ENCODE measurements at places on chromosomes 5 and 9.

- DNase-seq = no peak
Observed at GRCh38 chr5:66658516-66658915, 62.3 kb downstream of the MAST4 start.

GRCh38 chr5:171785517-171785916 is at the start of gene SMIM23:
Gene SMIM23, plus strand, starts transcription at chr5:171785817. Its CDS starts 55 bp downstream, at chr5:171785872.
- DNase-seq = no peak

GRCh38 chr5:178348356-178349074 is 115.9 kb upstream of the PHYKPL start:
- no peak for DNase-seq

GRCh38 chr5:54454602-54455001 is 897 bp upstream of the HSPB3 start:
- DNase-seq = no peak

DNA sequence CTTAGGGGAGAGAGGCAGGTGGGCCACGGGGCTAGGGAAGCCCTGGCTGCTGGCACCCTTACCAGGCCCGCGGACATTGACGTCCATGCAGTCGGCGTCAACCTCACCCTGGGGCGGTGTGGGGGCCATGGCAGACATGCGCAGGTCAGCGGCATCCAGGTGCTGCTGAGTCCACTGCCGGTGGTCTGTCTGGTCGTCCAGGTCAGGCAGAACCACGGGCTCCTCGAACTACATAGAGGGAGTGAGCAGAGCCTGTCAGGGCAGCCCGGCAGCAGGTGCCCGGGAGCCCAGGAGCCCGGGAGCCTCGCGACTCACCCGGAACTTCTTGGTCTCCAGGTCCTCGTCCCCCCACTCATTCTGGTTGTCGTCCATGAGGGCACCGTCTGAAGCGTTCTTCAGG is 18.8 kb upstream of the SEC16A start:
- DNase-seq = no peak

- DNase-seq = no peak
Observed at GRCh38 chr5:157761690-157762621, 18.4 kb downstream of the LSM11 start.

- DNase-seq = no peak
Observed at GRCh38 chr9:130356033-130356432, 88.7 kb upstream of the ASS1 start.

DNA sequence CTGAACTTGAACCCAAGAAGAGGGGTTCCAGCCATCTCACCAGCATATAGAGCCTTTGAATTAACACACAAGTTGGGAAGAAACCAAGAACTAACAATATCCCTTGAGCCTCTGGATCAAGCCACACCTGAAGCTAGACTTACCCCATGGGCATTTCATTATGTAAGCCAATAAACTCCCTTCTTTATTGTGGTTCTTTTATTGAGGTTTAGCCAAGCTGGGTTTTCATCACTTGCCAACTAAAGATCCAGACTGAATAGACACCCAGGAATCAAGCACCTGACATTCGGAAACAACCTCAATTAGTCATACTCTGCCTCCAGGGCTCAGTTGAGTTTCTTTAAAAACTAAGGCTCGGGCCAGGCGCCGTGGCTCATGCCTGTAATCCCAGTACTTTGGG is 226.7 kb downstream of the AGTPBP1 start:
- DNase-seq = no peak

GRCh38 chr9:23598994-23599393 is 227.0 kb downstream of the ELAVL2 start:
- no peak for DNase-seq

GRCh38 chr5:130159968-130160367 is 255.7 kb downstream of the CHSY3 start:
- DNase-seq = no peak

DNA sequence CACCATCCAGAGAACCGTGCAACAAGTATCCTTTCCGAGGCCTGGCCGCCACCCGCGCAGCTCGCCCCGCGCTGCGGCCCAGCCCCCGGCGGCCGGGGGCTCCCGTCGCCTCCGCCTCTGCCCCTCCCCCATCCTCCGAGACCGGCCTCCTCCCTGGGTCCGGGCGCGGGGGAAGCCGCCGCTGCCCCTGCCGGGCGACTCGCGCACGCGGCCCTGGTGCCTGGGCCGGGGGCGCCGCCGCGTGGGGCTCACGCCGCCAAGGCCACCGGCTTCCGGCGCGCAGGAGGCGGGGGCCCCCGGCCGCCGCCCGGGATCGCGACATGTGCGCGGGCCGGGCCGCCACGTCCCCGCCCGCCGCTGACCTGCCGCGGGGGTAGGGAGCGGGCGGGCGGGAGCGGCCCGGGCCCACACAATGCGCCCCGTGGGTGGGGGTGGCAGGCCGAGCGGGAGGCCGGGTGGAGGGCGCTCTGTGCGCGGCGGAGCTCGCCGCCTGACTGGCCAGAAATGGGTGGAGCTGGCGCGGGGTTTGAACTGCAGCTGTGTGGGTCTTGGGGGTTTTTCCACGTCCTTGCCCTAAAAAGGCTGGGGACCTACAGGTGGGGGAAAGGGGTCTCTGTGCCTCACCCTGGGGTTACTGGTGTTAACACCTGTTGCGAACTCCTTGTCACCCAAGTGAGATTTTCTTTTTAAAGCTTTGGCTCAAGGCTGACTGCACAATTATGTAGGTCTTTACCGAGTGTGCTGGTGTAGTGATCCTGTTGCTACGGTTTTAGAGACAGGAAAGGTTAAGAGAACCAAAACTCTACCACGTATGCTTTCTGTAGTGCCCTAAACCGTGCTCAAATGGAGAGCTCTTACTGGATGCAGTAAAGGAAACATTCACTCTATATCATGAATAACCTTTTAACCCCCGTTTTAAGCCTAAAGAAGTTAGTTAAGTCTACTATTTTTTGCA is 32.3 kb downstream of the TNPO1 start:
- DNase-seq = no peak

- DNase-seq = peak; percentile 28
Observed at GRCh38 chr9:5442400-5443011, 4.8 kb upstream of the PLGRKT start.

GRCh38 chr9:1535599-1535998 is 479.5 kb upstream of the SMARCA2 start:
- DNase-seq = no peak

GRCh38 chr9:95626885-95627558 is 110.3 kb upstream of the PTCH1 start:
- DNase-seq = no peak

- DNase-seq = no peak
Observed at GRCh38 chr9:94983552-94983951, 257.1 kb downstream of the AOPEP start.

DNA sequence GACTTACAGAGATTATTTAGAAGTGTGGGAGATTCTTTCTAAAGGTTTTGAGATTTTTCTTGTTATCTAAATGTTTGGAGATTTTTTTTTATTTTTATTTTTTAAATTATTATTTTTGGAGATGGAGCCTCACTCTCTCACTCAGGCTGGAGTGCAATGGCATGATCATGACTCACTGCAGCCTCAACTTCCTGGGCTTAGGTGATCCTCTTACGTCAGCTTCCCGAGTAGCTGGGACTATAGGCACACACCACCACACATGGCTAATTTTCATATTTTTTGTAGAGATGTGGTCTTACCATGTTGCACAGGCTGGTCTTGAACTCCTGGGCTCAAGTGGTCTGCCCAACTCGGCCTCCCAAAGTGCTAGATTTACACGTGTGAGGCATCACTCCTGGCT is 694.5 kb downstream of the TLE1 start:
- no peak for DNase-seq

DNA sequence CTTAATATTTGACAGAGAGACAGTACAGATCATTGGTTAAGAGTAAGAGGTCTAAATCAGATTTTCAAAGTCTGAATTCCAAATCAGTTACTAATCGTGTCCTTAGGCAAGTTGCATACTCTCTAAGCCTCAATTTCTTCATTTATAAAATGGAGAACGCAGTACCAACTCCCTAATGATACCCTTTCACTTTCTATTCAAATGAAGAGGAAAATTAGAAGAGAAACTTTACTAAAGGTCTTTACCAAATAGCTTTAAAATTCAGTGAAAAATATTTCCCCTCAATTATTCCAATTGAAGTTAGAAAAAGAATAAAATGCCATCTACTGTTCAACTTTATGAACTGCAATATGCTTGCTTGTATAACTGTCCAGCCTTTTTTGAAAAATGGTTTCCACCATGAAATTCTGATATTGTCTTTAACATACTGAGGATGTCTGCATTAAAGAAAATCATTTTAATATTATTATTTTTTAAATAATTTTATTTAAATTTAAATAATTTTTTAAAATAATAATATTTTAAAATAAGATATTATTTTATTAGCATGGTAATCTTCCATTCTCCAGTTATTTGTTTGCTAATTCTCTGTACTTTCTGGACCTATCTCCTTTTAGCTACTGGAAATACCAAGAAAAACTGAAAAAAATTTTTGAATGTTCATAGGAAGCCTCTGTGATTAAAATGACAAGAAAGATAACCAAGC is 36.0 kb downstream of the POC5 start:
- peak; percentile 33 for DNase-seq

DNA sequence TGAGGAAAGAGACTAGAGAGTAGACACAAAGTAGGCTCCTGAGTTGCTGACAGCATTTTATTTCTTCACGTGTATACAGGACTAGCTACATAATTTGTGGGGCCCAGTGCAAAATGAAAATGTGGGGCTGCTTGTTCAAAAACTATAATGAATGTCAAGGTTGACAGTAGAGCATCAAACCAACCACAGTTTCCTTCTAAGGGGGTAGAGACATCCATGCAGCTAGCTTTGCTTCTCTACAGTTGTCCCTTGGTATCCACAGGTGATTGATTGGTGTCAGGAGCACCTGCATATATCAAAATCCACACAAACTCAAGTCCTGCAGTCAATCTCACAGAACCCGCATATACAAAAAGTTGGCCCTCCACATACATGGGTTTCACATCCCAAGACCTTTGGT is 129.6 kb downstream of the SAXO1 start:
- DNase-seq = no peak

GRCh38 chr5:176171171-176171760 is 67.0 kb upstream of the SIMC1 start:
- DNase-seq = no peak

DNA sequence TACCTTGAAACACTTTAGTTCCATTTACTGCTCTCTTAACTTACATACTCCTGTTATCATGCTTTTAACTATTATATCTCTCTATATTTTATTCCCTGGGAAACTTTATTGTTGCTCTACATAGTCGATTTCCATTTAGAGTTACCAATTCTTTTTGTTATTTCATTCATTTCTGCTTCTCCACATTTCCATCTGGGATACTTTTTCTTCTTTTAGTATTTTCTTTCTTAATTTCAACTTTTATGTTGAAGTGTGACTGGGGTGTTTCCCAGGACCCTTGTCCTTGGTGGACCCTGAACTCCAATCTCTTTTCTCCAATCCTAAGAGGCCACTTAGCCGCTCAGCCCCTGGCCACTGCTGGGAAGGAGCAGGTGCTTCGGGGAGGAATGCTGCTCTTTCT is 36.0 kb downstream of the PSD2 start:
- no peak for DNase-seq

GRCh38 chr9:107809871-107810460 is 320.4 kb upstream of the KLF4 start:
- no peak for DNase-seq

- DNase-seq = no peak
Observed at GRCh38 chr5:63483338-63483737, 478.9 kb downstream of the HTR1A start.

DNA sequence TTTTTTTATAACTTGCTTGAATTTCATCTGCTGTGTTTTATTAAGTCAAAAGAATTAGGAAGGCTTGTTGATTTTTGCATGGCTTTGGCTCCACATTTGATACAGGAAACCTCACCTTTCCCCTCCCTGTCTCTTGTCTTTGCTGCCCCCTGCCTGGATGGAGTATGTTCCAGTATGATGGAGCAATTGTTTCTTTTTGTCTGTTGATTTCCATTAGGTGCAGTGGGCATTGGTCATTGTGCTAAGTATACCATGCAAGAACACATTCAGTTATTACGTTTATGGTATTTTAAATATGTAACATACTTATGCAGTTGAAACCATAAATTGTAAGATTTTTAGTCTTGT is 19.6 kb downstream of the TJP2 start:
- DNase-seq = no peak

GRCh38 chr5:79562351-79563246 is 48.7 kb upstream of the HOMER1 start:
- DNase-seq = no peak

GRCh38 chr5:96022971-96023370 is 61.3 kb upstream of the ELL2 start:
- DNase-seq = no peak

- DNase-seq = no peak
Observed at GRCh38 chr5:167658889-167659288, 632.6 kb upstream of the WWC1 start.

DNA sequence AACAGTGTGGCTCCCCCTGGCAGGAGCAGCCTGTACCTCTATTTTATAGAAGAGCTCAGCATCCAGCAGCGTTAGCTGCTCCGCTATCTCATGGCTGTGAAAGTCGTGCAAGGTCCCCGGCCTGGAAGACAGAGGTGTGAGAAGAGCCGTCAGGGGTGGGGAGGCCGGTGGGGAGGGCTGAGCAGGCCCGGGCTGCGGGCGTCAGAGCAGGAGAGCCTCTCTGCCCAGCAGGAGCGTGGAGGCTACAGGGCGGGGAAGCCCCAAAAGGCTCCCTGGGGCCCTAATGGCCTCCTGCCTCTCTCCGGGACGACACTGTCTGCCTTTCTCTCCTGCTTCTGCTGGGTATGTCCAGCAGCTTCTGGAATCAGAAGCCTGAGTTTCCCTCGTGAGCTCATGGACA is 42.6 kb downstream of the PRRT1B start:
- DNase-seq = no peak
